T-cell (primary cell): ENCODE measurements at places on chromosomes 3 and 15.

- DNase-seq, result no peak
Observed at GRCh38 chr3:133192967-133193366, 154.8 kb downstream of the TMEM108 start.

GRCh38 chr3:39176025-39176714, 16.2 kb downstream of the XIRP1 start:
- no peak for DNase-seq

- DNase-seq, result peak; percentile 61
Observed at GRCh38 chr15:64622410-64623260, 152.8 kb downstream of the RBPMS2 start.

DNA sequence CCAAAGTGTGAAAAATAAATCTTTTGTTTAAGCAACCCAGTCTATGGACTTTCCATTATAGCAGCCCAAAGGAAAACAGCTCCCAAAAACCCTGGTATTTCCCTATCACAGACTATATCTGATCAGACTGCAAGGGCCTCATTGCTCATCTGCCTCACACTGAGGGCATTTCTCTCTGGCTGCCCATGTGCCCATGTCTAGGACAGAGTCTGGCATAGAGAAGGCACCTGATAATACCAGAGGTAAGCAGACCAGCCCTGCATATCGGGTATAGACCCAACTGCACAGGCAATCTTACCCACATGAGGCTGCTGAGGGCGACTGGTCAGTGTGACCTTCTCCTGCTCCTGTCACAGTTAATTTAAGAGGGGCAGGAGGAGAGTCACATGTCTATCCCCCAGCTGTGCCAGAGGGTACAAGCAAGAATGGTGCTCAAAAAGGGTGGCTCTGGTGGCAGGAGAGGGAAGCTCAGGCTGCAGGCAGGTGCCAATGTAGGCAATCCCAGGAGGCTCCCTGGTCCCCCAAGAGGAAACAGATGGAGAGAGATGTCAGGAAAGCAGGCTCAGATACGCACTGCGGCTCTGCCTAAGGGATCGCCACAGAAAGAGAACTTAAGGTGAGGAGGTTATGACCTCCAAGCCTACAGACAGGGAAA, 3.1 kb downstream of the CSRNP1 start:
- no peak for DNase-seq

GRCh38 chr3:49198611-49199230, 27.3 kb downstream of the KLHDC8B start:
- no peak for DNase-seq
